Activated CD8-positive, alpha-beta memory T cell treated with anti-CD3 and anti-CD28 coated beads, Interleukin-2, amount 10 ng/mL, durations not matched to agents 7 days and 5 days (primary cell): ENCODE measurements at places on chromosomes 16 and 17. TPM values are rescaled to one million over a fixed set of nuclear protein-coding genes. Genes with fewer than 3 reads are reported as not detected.

DNA sequence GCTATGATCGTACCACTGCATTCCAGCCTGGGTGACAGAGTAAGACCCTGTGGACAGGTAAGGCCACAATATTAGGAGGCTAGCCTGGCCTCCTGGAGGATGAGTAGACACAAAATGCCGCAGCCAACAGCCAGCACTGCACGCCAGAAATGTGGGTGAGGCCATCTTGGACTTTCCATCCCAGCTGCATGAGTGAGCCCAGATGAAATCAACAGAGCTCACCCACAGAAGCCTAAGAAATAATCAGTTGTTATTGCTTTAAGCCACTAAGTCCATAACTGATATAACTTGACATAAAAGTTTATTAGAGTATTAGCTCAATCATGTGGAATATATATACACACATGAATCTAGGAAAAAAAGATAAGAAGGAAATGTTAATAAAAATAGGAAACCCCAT lies 101.7 kb downstream of the CDYL2 start:
- peak; percentile 31 for DNase-seq

DNA sequence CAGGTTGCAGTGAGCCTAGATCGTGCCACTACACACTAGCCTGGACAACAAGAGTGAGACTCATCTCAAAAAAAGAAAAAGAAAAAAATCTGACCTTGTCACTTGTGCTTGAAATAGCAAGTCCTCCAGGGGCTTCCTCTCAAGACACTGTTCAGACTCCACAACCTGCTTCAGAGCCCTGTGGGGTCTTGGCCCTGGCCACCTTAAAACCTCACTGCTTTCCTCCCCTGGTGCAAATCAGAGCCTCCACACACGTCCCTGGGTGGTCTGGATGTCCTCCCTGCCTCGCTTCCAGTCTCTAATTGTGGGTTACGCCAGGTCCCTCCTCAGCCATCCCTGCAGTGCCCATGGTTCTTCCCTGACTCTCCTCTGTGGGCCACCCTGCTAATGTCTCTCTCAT lies 4.7 kb downstream of the ACD start:
- no peak for DNase-seq

Gene GRB7
- not detected for total RNA-seq

GRCh38 chr16:59090541-59090940 lies 356.4 kb upstream of the GOT2 start:
- no peak for DNase-seq

- DNase-seq = peak; percentile 43
These were observed 47.8 kb downstream of the BMERB1 start for GRCh38 chr16:15482068-15482747.

- no peak for DNase-seq
These were observed 35.1 kb downstream of the GLP2R start for GRCh38 chr17:9860851-9861250.

DNA sequence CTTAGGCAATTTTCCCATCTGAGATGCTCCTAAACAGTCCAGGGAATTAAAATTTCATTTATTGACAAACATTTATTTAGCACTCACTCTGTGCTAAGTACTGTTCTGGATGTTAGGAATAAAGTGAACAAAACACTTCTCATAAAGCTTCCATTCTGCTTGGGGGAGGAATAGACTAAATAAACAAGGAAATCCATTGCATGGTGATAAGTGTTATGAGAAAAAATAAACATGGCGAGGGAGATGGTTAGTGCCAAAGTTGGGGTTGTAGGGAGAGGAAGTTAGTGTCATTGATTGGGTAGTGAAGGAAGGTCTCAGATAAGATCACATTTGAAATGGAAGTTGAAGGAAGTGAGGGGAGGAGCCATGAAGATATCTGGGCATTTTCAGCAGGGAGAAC lies 72.2 kb upstream of the CES5A start:
- no peak for DNase-seq

DNA sequence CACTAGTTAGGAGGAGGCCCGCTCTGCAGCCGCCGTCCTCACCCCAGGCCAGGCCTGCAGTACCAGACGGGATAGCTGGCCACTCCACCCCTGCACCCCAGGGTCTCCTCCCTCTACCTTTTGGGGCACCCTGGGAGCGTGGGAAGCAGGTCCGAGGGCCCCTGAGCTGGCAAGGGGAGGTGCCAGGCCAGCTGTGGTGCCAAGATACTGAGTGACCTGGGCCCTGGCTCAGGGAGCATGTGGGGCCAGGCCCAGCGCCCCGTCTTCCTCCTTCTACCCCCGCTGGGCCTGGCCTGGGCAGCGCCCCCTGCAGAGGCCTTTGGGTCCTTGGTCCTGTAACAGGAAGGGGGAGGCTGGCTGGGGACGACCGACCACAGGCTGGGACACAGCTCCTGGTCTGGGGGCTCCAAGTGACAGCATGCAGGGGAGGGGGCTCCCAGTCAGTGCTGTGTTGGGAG lies 13.0 kb downstream of the PAM16 start:
- no peak for DNase-seq

GRCh38 chr16:30893744-30894539 lies at the start of gene BCL7C:
Gene BCL7C, minus strand, starts transcription at chr16:30894077. Its CDS starts 133 bp downstream, at chr16:30893944.
- DNase-seq = peak; percentile 90

DNA sequence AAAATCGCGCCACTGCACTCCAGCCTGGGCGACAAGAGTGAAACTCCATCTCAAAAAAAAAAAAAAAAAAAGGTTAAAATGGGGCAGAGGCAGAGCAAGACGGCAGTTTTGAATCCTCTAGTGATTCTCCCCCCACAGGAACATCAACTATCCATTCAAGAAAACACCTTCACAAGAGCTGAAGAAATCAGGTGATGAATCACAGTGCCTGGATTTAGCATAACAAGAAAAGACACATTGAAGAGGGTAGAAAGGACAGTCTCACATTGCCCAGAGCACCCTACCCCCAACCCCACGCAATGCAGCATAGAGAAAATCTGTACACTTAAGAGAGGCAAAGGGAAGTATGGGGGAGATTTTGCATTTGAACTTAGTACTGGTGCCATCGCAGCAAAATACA lies 28.8 kb upstream of the RNF43 start:
- DNase-seq = no peak

GRCh38 chr16:69423189-69423588 lies 1.2 kb upstream of the CYB5B start:
- no peak for DNase-seq

Gene KRT24
- not detected for total RNA-seq

- DNase-seq = no peak
These were observed 7.0 kb upstream of the NACA2 start for GRCh38 chr17:61598014-61598413.

Gene KRTAP2-3
- not detected for total RNA-seq

- DNase-seq = no peak
These were observed 588 bp upstream of the SMTNL2 start for GRCh38 chr17:4583782-4584100.

Gene BTBD17
- not detected for total RNA-seq

DNA sequence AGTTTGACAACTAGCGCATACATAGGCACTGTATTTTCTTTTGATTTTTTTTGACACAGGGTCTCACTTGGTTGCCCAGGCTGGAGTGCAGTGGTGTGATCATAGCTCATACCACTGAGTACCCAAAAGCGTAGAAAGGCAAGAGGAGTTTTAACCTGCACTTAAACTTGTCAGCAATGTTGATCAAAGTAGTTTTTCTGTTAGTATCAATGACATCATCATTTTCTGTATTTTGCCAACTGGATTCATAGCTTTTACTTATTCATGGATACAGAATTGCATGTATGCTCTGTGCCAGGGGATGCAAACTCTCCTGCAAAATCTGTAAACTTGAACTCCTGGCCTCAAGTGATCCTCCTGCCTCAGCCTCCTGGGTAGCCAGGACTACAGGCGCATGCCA lies 55.9 kb upstream of the ATP2A3 start:
- DNase-seq = no peak

GRCh38 chr16:3190949-3191353 lies 2.9 kb downstream of the OR1F1 start:
- DNase-seq = no peak

Gene RHBDL3
- 0.29 TPM for total RNA-seq

DNA sequence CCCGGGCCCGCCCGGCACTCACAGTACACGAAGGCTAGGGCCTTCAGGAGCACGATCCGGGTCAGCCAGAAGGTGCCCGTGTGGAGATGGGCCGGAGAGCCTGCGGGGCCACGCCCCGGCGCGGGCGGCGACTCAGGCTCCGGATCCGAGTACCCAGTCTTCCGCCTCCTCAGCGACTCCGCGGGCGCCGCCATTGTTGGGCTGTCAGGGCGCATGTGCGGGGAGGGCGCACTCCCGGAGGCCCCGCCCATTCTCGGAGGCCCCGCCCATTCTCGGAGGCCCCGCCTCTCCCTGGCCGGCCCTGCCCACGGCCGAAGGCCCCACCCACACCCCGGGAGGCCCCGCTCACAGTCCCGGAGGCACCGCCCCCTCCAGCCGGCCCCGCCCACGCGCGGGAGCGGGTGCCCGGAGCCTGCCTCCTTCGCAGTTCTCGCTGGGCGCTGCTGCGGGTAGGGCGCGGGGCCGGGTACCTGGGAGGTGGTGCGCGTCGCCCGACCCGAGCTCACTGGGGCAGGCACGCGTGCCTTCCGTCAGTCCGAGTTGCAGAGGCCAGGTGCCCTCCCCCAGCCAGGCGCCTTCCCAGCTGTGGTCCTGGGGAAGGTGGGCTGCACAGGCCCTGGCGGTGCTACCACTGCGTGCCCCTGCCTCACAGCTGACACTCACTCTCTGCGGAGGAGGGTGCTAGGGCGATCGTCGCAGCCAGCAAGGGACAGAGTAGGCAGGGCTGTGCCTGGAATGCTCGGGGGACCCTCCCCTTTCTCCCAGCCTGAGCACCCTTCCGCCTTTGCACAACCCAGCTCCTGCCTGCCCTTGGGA lies at the start of gene LMF1:
LMF1 (minus strand) TSS at position 219 of the 816 bp plus-strand sequence; CDS start at position 215, 4 bp downstream.
- DNase-seq = peak; percentile 96

DNA sequence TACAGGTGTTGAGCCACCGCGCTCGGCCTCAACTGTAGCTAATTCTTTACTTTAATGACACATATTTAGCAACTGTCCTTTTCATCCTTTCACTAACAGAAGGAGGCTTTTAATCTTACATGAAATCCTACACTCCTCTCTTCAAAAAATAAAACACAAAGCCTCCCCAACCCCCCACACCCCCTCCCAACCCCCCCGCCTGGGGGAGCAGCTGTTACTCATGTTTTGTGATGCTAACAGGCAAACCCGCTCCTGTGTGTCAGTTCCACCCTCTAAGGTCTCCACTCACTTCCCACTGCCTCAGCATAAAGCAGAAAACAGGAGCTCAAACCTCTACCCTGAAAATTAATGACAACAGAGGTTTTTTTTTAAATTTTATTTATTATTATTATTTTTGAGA lies 55.4 kb upstream of the SLC25A19 start:
- no peak for DNase-seq

DNA sequence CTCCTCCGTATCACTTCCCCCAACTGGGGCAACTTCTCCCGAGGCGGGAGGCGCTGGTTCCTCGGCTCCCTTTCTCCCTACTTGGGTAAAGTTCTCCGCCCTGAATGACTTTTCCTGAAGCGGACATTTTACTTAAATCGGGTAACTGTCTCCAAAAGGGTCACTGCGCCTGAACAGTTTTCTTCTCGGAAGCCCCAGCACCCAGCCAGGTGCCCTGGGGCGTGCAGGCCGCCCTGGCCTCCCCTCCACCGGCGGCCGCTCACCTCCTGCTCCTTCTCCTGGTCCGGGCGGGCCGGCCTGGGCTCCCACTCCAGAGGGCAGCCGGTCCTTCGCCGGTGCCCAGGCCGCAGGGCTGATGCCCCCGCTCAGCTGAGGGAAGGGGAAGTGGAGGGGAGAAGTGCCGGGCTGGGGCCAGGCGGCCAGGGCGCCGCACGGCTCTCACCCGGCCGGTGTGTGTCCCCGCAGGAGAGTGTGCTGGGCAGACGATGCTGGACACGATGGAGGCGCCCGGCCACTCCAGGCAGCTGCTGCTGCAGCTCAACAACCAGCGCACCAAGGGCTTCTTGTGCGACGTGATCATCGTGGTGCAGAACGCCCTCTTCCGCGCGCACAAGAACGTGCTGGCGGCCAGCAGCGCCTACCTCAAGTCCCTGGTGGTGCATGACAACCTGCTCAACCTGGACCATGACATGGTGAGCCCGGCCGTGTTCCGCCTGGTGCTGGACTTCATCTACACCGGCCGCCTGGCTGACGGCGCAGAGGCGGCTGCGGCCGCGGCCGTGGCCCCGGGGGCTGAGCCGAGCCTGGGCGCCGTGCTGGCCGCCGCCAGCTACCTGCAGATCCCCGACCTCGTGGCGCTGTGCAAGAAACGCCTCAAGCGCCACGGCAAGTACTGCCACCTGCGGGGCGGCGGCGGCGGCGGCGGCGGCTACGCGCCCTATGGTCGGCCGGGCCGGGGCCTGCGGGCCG lies 1.6 kb downstream of the HIC1 start:
- DNase-seq = peak; percentile 76

Gene NPIPA3
- total RNA-seq = not detected

DNA sequence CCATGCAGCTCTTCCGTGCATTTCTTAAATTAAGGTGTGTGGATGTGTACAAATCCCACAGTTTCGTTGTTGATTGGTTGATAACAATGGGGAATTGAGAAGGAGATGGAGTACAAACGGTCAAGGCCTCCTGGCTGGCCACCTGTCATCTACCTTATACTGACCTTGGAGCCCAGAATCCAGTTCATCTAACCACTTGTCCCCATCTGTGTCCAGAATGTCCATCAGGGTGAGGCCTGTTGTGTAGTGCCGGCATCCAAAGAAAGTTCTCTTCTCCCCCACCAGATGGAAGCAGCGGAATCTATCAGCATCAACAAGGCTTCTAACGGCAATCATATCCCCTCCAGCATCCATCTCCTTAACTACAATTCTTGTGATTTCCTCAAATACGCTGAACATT lies 1.5 kb downstream of the GSDMB start:
- no peak for DNase-seq

GRCh38 chr16:16038950-16039349 lies 89.5 kb downstream of the ABCC1 start:
- DNase-seq = no peak

Gene AOC3
- total RNA-seq = 1.5 TPM

DNA sequence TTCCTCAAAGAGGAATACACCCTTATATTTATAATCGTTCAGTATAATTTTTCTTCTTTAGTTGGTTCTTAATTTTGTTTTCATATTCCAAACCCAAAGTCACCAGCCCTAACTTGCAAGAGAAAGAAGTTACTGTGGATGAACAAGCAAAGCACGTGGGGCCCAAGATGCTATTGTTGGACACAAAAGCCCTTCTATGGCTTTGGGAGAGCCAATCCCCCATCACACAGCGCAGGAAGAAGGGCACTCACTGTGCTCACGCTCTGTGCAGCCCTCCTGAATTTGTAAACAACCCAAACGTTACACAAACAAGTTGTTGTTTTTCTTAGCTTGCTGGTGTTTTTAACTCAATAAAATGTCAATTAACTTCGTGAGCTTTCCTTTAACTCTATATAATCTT lies 22.5 kb downstream of the SPPL2C start:
- no peak for DNase-seq

DNA sequence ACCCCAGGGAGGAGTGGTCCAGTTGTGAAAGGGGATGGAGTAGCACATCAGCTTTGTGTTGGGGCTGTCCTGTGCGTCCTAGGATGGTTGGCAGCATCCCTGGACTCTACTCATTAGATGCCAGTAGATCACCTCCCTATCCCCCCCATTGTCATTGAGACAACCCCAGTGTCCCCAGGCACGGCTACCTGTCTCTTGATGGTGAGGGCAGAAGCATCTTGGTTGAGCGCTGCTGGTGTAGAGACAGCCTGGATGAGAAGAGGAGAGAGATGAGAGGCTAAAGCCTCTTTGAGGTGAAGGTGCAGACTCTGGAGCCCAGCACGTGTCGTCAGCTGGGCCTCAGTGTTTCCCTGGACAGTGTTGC lies 55.4 kb downstream of the TNFRSF13B start:
- no peak for DNase-seq

GRCh38 chr16:30567991-30568638 lies 3.4 kb downstream of the ZNF688 start:
- peak; percentile 77 for DNase-seq

- no peak for DNase-seq
These were observed 64.2 kb downstream of the BMERB1 start for GRCh38 chr16:15498427-15499175.

- no peak for DNase-seq
These were observed 230.7 kb downstream of the MAF start for GRCh38 chr16:79369796-79370195.
